NCI-H2081 treated with DMSO at 0.1 percent for 48 hours (cell line): ENCODE measurements at places on chromosomes 2 and 18.

DNA sequence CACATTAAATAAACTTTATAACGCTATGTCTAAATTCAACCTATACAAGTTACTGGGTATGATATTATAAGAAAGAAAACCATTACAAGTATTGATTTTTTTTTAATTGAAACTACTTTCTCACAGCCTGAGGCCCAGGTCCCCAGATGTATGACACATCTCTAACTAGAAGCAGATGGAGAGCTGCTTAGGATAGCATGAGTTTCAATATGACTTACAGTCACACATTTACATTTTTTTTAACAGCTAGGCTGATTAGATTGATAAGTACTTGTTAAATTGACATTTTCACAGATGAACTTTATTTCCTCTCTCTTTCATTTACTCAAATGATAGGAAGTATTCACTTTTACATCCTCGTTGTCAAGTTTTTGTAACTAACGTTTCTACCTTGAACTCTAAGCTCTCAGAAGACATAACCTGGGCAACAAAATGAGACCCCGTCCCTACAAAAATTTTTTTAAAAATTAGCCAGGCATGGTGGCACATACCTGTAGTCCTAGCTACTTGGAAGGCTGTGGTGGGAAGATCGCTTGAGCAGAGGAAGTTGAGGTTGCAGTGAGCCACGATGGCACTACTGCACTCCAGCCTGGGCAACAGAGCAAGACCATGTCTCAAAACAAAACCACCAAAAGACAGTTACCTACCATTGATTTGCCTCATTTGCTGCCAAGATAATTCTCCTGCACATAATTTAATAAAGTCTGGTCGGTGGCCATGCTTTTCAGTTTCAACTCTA lies 52.4 kb downstream of the STK39 start:
- DNase-seq, result no peak

- DNase-seq, result no peak
Observed at GRCh38 chr18:11553098-11553940, 56.1 kb upstream of the SLC35G4 start.

- no peak for DNase-seq
Observed at GRCh38 chr2:23692263-23692662, 234.7 kb downstream of the ATAD2B start.

DNA sequence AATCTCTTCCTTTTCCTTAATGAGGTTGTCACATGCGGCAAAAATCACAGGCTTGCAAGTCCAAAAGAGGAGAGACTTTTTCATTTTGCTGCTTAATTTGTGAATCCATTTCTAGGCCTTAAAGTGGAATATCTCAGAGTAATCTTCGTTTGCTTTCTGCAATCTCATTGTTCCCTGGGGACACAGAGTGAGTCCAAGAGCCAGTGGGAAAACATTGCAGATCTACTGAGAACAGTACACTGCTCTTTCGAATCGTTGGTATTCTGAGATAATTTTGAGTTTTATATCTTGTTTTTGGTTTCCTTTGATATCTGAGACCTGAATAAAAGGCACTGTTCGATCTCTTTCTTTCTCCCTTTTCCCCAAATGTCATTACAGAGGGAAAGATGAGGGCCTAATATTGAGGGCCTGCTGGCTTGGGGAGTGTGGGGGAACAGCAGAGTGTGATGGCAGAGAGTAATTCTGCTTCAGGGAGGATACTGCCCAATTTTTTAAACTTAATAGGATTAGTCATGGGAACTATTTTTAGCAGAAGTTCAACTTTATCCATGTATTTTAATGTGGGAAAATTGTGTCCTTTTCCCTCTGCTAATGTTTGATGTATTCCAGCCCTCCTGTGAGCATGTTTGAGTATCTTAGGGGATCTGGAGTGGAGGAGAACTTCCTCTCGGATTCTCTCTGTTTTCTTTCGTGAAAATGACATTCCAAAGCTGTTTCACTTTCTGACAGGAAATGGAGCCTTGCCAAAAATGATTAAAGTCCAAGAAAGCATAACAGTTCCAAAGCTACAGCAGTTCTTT lies 418.2 kb upstream of the ZEB2 start:
- no peak for DNase-seq

DNA sequence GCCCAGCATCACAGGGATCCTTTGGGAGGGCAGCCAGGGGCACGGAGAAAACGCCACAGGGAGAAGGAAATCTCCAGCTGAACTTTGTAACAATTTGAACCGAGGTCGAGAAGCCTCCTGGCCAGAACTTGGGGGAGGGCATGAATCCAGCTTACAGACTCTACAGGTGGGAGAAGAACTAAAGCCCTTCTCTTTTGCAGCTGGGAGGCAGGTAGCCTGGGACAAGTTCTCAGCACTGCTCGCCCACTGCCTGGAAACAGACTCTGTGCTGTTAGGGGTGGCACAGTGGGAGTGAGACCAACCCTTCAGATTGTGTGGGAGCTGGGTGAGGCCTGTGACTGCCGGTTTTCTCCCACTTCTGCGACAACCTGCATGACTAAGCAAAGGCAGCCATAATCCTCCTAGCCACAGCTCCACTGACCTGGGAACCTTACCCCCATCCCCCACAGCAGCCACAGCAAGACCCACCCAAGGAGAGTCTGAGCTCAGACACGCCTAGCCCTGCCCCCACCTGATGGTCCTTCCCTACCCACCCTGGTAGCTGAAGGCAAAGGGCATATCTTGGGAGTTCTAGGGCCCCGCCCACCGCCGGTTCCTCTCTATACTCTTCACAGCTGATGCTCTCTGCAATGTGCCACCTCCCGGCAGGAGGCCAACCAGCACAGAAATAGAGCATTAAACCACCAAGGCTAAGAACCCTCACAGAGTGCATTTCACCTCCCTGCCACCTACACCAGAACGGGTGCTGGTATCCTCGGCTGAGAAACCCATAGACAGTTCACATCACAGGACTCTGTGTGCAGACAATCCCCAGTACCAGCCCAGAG lies 136.0 kb upstream of the SIX2 start:
- DNase-seq, result no peak

DNA sequence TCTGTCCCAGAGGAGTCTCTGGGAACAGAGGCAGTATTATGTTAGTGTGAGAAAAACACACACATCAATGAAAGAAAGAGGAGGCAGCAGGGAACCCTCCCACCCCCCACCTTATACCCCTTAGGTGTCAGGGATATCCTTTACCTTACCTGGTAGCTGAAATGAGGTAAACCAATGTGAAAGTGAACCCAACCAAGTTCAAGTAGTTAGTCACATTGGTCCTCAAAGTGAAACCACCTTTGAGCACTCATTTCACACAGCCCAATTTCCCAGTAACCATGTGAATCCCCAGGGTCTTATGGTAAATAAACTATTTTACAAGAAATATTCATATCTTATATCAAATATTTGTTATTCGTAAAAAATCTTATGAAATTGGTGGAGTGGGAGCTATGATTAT lies 377.8 kb downstream of the LRATD1 start:
- no peak for DNase-seq

DNA sequence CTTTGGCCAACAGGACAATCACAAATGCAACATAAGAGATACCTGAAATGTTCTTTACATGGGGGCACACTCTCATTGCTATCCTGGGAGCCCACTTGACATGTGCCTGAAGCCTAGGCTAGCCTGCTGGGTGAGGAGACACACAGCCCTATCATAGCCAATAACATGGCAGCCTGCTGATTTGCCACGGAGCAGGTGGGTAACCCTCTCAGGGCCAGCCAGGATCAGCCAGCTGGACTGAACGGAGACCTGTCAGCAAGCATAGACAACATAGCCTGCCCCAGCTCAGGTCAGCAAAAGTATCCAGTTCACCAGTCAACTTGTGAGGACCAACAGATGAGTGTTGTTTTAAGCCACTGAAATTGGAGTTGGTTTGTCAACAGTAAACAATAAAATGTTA lies 566.5 kb downstream of the DCDC2C start:
- DNase-seq, result no peak

DNA sequence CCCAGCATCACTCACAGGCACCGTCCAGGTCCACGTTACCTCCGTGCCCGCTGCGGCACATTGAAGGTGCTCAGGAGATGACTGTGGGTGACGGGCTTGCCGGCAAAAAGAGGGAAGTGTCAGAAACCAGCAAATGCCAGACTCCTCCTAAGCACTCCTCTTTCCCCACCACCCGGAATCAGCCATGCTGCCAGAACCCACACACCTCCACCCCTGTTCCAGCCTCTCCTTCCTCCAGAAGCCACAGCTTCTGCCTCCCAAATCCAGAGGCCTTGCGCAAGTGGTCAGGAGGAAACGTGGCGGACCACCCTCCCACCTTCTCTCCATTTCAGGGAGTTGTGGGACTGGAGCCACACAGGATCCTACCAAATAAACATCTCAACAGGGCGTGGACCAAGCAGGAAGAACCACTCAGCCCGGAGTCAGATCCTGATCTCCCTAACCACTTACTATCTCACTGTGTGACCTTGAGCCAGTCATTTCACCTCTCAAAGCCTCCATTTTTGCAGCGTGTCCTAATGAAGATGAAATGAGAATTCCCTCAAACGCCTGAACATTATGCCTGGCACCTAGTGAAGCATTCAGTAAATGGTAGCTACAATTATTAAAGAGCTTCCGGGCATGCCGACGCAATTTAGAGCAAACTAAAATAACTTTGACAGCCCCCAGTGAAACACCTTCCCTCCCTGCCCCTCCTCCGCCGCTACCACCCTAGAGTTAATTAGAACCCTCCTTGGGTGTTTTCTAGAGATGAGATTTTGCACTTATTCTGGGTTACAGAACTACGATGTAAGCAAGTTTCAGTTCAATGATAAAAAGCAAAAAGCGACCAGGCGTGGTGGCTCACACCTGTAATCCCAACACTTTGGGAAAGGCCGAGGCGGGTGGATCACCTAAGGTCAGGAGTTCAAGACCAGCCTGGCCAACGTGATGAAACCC lies 32.9 kb downstream of the SMAD7 start:
- DNase-seq, result no peak

DNA sequence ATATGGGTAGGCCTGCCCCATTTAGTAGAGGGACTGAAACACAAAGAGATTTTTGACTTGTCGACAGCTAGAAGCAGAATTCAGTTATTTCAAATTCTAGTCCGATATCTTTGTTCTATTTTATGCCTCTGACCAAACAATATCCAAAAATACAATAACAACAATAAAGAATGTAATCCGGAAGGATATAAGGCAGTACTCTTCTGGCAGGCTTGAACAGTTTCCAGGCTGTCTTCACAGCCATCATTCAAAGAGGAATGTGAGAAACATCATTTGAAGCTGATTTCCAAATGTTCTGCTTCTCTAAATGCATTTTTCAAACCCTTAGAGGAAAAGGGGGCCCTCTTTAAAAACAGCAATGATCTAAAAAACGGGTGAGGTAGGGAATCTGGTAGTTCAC lies 36.7 kb upstream of the SPTBN1 start:
- DNase-seq, result no peak

- DNase-seq, result no peak
Observed at GRCh38 chr2:108226564-108226963, 13.2 kb upstream of the SULT1C3 start.

- no peak for DNase-seq
Observed at GRCh38 chr2:27856386-27856785, 33.8 kb downstream of the RBKS start.

GRCh38 chr18:59056706-59057492 lies 82.8 kb upstream of the SEC11C start:
- DNase-seq, result no peak

- no peak for DNase-seq
Observed at GRCh38 chr2:187445051-187445450, 3.0 kb downstream of the CALCRL start.

GRCh38 chr2:239791526-239792404 lies 233.4 kb downstream of the NDUFA10 start:
- no peak for DNase-seq

- no peak for DNase-seq
Observed at GRCh38 chr2:127011796-127012195, 95.2 kb downstream of the BIN1 start.

DNA sequence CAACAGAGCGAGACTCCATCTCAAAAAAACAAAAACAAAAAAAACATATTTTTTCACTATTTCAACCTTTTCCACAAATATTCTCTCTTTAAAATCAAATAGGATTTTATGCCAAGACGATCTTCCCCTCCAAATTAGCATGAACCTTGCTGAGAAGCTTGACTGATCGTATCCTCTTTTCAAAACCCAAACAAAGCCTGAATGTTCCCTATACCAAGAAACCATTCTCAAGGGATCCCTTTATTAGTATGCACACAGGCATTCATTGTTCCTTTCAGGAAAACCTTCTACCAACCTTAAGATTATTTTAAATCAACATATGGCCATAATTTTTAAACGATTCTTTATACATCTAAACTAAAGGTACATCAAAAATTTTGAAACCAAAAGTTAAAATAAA lies 6.3 kb downstream of the SPIRE1 start:
- DNase-seq, result no peak

GRCh38 chr2:145070703-145071102 lies 550.8 kb upstream of the ZEB2 start:
- DNase-seq, result no peak

- DNase-seq, result no peak
Observed at GRCh38 chr2:43041661-43042360, 184.6 kb downstream of the ZFP36L2 start.

GRCh38 chr2:22276696-22277095 lies 1108.3 kb upstream of the KLHL29 start:
- no peak for DNase-seq

- DNase-seq, result no peak
Observed at GRCh38 chr2:9143264-9143815, 63.3 kb upstream of the ASAP2 start.

- no peak for DNase-seq
Observed at GRCh38 chr2:190255676-190256075, 64.0 kb downstream of the HIBCH start.

DNA sequence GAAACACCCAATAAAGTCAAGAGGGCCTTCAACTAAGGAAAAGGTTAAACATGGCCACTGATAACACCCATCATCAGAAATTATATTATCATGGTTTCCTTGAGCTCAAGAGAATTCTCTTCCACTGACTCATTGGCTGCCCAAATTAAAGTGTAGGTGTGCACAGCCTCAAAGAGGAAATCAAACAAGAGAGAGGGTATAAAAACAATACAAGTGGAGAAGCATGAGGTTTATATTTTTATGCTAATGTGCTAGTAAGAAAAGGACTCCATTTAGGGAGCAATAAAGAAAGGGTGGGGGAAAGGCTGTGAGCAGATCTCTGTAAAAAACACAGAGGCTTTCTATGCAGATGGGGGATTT lies 168.8 kb upstream of the VRK2 start:
- DNase-seq, result no peak

DNA sequence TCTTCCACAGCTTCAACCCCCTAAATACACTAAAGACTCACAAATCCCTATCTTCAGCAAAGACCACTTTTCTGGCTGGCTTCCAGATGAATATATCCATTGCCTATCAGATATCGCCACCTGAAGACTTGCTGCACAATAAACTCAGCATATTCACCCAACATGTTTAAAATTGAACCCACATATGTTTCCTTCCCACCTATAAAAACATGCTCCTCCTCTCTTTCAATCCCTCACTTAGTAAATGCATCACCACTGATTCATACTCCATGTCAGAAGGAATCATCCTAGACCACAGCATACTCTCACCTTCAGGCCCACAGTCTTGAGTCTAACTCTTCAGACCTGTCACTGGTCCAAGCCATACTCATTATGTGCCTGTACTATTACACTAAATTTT lies 5.3 kb downstream of the SPC25 start:
- DNase-seq, result no peak

GRCh38 chr2:226659410-226659809 lies 140.2 kb downstream of the IRS1 start:
- no peak for DNase-seq

- DNase-seq, result no peak
Observed at GRCh38 chr2:82789851-82790205, 1669.3 kb downstream of the SUCLG1 start.
